Activated CD4-positive, alpha-beta T cell treated with anti-CD3 and anti-CD28 coated beads, Interleukin-2, amount 10 ng/mL, durations not matched to agents 24 days and 14 days (primary cell): ENCODE measurements at places on chromosomes 6 and 20.
A peak's percentile ranks its signal among the peaks of the same experiment; 100 is the strongest.

- no peak for DNase-seq
These were observed 6.6 kb upstream of the TBC1D7 start for GRCh38 chr6:13334953-13335352.

DNA sequence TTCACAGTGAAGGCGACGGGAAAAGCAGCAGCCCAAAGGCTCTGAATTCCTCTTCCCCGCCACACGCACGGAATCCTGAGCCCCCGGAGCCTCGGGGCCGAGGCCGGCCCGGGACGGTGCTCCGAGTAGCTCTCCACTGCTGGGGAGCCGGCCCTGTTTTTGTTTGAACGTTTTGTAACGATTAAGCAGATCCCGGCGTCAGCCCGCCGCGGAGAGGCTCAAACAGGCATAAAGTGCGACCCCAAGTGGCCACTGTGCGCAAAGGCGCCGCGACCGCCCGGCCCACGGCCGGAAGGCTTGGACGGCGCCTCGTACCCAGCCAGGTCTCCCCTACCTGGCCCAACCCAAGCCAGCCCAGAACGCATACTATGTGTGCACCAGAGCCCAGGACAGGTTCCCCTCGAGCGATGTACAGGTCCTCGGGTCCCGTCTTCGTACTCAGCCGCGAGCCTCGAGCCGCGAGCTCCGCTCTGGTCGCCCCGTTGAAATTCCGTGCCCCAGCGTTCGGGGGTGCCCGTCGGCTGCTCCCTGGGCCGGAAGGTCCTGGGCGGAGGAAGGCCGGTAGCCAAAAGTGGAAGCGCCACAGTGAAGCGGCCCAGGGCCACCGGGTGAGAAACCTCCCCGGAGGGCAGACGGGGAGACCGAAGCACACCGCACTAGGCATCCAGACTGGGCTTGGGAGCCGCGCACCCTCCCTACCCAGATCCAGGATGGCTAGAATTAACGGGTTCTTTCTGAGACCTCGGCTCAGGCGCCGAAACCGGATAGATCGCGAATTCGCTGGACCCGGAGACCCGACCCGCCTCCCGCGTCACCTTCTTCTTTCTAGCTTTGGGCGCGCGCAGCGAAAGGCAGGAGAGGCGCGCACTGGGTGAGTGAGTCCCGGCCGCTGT is 1.2 kb upstream of the MAFB start:
- DNase-seq, result peak; percentile 93

GRCh38 chr20:44405785-44406571 is 50.5 kb downstream of the HNF4A start:
- no peak for DNase-seq

DNA sequence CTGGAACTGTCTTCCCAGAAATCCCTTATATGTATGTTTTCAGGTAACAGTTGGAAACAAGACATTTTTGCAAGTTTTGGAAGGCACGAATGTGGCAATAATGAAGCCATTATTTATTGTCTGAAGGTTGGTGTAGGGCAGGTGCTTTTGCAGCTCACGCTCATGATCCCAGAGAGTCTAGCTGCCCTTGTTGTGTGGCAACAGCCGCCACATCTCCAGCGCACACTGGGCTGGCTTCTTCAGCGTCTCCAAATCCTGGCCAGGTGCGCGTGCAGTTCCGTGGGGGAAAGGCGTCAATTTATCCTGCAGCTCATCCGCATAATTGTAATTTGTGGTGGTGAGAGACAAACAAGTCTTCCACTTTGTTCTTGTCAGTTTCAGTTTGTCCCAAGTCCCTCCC is 71.2 kb downstream of the TRDN start:
- DNase-seq, result no peak

- no peak for DNase-seq
These were observed 548 bp downstream of the PERP start for GRCh38 chr6:138106665-138107077.

- peak; percentile 60 for DNase-seq
These were observed 104.6 kb downstream of the LRFN2 start for GRCh38 chr6:40482532-40482931.

GRCh38 chr6:15562977-15563376 is 99.9 kb downstream of the DTNBP1 start:
- DNase-seq, result peak; percentile 17

DNA sequence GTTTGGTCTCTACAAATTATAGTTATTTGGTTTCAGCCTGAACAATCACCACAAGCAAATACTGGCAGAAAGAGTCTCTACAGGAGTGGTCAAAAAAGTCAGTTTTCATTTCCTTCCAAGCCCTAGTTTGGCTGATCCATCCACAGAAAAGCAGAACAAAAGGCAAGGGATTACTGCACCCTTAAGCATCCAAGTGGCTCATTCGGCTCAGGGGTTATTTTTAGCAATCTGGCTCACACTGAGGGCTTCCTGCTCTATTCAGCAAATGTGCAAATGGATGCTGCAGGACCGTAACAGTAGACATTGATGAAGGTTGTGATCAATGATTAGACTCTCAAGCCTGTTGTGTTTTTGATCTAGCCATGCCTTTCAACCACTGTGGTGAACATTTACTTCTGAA is 62.2 kb upstream of the FABP7 start:
- no peak for DNase-seq

GRCh38 chr20:58059260-58059544 is 169.3 kb downstream of the ANKRD60 start:
- no peak for DNase-seq

GRCh38 chr20:8656335-8656734 is 412.6 kb upstream of the PLCB4 start:
- no peak for DNase-seq

GRCh38 chr20:41734506-41734945 is 116.3 kb upstream of the CHD6 start:
- peak; percentile 76 for DNase-seq

DNA sequence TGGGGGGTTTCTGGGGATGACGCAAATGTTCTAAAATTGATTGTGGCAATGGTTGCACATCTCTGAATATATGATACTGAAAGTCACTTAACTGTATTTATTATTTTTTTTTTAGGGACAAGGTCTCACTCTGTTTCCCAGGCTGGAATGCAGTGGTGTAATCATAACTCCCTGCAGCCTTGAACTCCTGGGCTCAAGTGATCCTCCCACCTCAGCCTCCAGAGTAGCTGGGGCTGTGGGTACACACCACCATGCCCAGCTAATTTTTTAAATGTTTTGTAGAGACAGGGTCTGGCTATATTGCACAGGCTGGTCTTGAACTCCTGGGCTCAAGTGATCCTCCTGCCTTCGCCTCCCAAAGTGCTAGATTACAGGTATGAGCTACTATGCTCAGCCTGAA is 33.4 kb downstream of the NOL4L start:
- no peak for DNase-seq

DNA sequence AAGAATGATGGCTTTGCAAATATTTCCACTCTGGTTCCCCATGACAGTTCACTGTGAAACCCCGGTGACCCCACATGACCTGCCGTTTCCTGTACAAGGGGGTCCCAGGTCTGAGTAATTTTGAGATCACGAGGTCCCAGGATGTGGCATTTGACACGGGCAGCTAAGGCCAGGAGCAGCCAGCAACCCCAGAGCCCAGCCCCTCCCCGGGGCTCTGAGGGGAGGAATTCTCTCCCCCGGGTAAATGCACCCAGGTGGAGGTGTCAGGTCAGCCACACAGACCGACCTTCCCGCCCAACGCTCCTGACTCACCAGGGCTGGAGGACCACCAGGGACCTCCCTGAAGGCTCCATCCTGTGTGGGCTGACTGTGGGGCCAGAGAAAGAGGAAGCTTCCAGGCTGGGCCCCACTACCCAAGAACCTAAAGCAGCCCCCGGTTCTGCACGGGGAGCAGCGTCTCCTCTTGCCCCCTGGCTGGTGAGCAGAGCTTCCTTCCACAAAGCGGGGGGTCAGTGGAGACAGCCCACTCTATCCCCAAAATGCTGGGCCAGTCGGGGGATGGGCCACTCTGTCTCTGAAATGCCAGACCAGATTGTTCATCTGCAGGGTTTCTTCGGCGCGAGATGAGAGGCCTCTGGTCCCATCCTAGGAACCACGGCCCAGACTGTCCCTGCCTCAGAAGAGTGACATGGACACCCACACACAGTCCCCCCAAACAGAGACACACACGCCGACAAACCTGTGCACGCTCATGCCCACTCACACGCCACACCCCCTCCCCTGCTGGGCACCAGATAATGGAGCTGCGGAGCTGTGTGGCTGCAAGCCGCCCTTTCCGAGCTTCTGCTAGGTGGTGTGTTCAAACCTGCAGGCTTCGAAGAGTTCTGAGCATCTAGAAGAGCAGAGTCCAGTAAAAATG is 23.4 kb upstream of the SLCO4A1 start:
- DNase-seq, result peak; percentile 82

DNA sequence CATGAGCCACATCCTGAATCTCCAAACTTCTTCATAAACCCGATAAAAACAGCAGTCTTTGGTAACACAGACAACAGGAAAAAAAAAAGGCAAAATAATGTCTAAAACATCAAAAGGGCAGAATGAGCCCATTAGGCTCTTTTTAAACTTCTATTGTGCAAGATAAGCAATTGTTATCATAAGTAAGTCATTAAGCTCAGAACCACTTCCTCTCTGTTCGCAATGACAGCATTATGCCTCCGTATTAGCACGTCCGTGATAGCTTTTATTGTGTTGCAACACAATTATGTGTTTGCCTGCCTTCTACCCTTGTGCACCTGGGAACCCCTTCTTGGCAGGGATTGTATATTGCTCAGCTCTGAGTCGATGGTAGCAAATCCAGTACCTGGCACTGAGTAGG is 147.1 kb downstream of the LRFN2 start:
- no peak for DNase-seq

DNA sequence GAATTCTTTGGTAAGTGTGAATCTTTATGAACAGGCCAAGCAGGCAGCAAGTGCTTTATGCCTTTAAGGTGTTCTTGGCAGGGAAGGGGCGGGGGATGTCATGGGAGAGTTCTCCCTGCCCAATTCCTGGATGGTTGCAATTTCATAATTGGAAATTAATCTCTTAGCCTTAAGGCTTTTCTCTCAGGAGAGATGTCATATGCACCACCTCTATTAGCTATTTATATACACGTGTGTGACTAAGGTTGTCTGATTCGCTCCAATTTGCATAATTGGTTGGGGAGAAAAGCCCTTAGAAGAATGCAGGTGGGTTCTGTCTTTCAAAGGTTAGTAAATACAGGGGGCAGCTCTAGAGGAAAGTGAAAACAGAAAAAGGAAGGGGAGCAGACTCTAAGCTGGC is 5.2 kb upstream of the ENPP5 start:
- no peak for DNase-seq

DNA sequence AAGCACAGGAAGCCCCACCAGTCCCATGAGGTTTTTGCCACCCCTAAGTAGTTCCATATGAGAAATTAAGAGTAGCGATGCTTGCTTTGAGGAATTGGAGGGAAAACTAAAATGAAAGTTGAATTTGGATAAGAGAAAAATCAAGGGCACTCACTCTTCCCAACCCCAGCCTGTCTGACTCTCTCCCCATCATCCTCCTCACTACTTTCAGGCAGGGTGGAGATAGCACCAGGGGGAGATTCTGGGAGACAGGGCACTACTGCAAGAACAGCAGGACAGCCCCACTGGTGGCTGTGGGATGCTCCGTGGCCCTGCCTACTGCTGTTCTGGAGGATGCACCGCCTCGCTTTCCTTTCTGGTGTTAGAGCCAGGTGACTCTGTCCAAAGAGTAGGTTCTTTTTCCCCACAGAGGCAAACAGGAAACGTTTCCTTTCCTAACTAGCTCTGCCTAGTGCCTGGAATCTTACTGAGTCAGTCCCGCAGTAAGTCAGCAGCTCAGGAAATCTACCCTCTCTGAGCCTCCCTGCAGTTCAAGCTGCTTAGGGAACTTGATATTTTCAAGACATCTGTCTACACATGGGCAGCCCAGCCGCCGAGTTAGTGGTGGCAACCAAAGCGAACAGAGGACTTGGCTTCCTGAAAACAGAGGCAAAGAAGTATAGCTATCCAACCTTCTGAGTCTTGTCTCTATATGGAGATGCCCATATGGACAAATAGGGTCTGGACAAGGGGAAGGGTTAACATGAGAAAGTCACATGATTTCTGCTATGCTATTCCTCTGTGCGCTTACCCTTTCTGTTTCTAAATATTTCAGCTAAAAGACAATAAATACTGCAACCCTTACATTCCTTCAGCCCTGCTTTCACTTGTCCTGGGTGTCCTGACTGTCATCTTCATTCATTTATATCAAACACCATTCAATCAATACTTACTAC is 11.4 kb downstream of the HLA-E start:
- peak; percentile 72 for DNase-seq

- DNase-seq, result no peak
These were observed 12.7 kb downstream of the RFPL4B start for GRCh38 chr6:112359863-112360262.

DNA sequence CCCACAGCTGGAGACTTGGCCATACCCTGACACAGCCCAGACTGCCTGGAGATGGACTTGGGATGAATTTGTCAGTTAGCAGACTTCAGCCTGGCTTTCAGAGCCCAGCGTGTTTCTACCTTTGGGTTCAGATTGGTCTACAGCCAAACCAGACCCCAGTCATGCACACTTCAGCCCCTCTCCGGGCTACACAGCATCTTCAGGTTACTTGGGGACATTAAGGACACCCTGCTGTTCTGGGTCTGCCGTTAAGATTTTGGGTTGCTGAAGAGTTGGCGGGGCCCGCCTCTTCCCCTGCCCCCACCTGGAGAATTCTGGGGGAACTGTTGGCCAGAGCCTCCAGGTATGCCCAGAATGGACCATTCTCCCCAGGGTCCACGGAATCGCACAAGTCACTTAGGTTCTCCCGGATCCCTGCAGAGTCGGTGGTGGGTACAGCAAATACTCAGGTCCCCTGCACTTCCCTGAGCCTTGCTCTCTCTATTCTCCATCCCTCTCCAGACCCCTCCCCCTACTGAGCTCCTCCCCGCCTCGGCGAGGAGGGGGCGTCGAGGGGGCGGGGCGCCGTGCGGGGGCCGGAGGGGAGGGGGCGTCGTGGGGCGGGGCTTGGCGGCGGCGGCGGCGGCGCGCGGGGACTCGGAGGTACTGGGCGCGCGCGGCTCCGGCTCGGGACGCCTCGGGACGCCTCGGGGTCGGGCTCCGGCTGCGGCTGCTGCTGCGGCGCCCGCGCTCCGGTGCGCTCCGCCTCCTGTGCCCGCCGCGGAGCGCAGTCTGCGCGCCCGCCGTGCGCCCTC is at the start of gene PTK7:
Gene PTK7, plus strand, starts transcription at position 645 of the 794 bp plus-strand sequence. CDS start 175 bp downstream, outside the sequence.
- peak; percentile 78 for DNase-seq

DNA sequence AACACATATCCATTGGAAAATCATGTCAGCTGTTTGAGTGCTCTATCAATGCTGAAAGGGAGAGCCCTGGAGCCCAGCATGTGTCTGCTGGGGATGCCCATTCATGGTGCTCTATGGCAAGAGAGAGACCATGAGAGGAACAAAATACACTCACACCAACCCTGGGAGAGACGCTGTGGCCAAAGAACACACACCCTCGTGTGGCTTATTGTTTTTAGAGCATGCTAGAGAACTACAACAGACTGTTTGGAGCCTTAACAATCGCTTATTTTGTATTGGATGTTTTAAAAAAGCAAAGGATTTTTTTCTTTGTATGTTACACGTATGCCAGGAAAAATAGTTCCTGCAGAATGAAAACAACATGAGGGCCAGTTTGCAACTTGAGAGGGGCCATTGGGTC is 151.0 kb downstream of the SLC24A3 start:
- DNase-seq, result no peak

DNA sequence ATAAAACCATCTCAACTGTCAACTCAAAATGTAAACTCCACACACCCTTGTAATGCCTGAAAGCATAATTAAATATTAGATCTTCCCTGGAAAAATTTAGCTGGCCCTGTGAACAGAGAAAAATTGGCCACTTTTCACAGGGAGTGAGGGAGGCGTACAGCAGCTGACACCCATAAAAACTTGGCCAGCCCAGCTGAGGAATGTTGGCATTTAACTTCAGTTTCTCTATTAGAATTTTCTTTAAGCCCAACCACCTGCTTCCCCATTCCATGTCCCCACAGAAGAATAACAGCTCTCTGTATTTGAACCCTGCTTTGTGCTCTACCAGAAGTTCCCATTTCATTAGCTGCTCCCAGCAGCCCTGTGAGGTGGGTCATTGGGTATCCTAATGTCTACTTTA is 41.0 kb downstream of the PKHD1 start:
- no peak for DNase-seq
